ENCODE measurements at places on chromosomes 11 and 22. TPM values are rescaled to one million over a fixed set of nuclear protein-coding genes. Genes with fewer than 3 reads are reported as not detected.

DNA sequence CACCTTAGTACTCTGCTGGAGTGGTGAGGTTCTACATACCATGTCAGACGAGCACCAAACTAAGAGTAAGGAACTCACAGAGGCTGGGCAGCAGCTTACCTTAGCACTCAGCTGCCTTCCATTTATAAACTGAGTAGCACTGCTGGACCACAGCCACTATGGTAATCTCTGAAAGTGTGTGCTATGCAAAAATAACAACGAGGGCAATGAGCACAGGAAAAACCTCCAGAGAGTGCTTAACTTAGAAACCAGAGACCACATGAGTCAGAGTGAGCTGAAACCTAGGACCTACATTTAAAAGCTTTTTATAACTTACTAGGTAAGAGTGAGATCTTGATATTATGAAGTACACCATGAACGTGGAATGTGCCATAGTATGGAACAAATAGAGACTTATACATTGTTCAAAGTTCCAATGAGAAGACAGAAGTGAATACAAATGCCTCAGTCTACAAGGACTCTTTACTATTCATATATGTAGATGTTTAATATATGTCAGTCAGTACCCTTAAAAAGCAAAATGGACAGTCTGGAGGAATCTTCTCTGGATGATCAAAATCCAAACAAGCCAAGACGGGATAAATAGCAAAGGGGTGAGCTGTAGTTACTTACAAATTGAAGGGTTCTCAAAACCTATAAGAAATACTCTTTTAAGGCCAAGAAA is 17.2 kb upstream of the CD59 start:
- H3K27ac ChIP-seq, result peak overlapping the region; percentile 58
- peaks cover 13% of the 10 kb centered on the region for H3K4me1 ChIP-seq
- peaks cover 12% of the 10 kb centered on the region for H3K36me3 ChIP-seq

GRCh38 chr11:69472541-69473275 is 8.8 kb upstream of the LINC01488 start:
- H3K27me3 ChIP-seq, result no peaks in the 10 kb centered on the region
- H3K4me3 ChIP-seq, result no peak overlapping the region
- H3K4me1 ChIP-seq, result no peaks in the 10 kb centered on the region

DNA sequence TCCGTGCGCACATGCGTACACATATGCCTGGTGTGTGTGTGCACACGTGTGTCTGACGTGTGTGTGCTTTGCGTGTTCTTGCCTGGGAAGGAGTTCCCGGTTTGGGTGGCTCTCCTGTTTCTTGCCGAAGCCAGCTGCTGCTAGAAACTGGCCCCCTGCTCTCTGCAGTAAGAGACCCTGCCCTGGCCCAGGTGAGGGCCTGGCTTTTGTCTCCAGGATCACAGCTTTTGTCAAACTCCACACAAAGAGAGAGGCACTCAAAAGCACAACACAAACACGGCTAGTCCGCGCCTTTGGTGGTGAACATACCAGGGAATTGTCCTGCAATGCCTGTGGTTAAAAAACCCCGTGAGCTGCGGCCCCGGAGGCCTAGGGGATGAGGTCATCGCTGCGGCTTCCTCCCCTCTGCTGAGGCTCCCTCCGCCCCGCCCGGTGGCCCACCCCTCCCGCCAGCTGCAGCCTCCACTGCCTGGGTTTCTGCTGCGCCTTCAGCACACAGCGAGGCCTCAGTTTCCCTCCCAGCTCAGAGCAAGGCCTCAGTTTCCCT is 88.9 kb downstream of the KCNQ1 start:
- no peaks in the 10 kb centered on the region for H3K36me3 ChIP-seq
- H3K27ac ChIP-seq, result no peak overlapping the region
- DNase-seq, result no peak
- peak overlapping the region; percentile 68 for H3K4me3 ChIP-seq

DNA sequence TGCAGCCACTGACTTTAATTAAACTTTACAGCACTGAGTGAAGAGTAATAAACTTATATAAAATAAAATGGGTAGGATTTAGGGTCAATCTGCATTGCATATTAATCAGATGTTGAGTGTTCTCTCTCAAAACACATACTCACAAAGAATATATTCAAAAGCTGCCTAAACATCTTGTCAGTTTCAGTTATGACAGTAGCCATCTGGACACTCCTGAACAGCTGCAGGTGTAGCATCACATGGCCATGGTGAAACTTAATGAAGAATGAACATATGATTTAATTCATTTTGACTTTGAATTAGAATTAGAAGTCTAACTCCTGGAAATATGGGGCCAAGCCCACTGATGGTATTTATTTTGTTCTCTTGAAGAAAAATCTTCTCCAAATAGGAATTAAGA is 684.3 kb upstream of the RAG2 start:
- no peaks in the 10 kb centered on the region for H3K36me3 ChIP-seq
- no peak overlapping the region for H3K4me3 ChIP-seq
- H3K27ac ChIP-seq, result no peak overlapping the region

DNA sequence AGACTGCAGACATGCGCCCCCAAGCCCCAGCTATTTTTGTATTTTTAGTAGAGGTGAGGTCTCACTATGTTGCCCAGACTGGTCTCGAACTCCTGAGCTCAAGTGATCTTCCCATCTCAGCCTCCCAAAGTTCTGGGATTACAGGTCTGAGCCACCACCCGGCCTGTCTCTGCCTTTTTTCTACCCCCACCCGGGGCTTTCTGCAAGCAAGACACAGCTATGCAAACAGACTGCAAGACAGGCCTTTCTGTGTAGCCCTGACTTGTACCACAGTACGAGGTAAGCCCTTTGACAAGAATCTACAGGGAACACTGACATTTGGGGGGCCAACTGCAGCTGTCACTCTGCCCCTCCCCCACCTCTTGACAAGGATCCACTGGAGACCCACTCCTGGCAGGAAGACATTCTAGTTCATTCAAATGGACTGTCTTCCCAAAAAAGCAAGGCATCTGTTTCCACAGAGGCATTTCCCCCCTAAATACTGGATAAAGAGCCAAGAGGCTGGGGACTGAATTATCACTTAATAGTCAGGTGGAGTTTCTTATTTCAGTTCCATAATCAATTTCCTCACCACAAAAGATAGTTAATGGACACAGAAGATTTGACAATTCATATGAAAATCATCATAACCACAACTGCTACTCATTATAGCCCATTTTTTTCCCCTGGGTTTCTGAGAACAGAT is 118.2 kb downstream of the ABTB2 start:
- no peaks in the 10 kb centered on the region for H3K36me3 ChIP-seq
- no peaks in the 10 kb centered on the region for H3K27me3 ChIP-seq
- no peak overlapping the region for H3K4me3 ChIP-seq
- H3K27ac ChIP-seq, result no peak overlapping the region
- peaks cover 28% of the 10 kb centered on the region for H3K4me1 ChIP-seq

- no peaks in the 10 kb centered on the region for H3K36me3 ChIP-seq
- no peak overlapping the region for H3K27ac ChIP-seq
- H3K27me3 ChIP-seq, result no peaks in the 10 kb centered on the region
- peaks cover 22% of the 10 kb centered on the region for H3K4me1 ChIP-seq
- no peak overlapping the region for H3K4me3 ChIP-seq
Measured at GRCh38 chr11:64450168-64450560, 91.2 kb downstream of the RPS6KA4 start.

DNA sequence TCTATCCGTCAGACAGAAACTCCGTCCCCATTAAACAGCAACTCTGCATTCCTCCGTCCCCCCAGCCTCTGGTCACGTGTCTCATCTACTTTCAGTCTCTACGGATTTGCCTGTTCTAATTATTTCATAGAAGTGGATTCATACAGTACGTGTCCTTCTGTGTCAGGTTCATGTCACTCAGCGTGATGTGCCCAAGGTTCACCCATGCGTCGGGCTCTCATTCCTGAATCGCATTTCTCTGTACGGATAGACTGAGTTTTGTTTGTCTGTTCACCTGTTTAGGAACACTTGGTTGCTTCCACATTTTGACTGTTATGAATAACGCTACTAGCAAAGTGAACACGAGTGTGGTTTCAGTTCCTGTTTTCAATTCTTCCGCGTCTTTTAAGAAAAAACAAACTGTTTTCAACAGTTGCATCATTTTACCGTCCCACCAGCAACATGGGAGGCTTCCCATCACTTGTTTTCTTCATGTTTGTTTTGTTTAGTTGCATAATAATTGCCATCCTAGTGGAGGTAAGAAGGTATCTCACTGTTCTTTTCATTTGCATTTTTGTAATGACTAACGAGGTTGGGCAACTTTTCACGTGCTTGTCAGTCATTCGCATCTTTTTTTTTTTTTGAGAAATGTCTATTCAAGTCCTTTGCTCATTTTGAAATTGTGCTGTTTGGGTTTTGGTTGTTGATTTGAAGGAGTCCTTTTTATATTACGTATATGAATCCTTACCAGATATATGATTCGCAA is 8.9 kb upstream of the NLRP6 start:
- H3K4me1 ChIP-seq, result no peaks in the 10 kb centered on the region
- no peaks in the 10 kb centered on the region for H3K27me3 ChIP-seq
- H3K27ac ChIP-seq, result peak overlapping the region; percentile 55
- DNase-seq, result no peak
- no peaks in the 10 kb centered on the region for H3K36me3 ChIP-seq

DNA sequence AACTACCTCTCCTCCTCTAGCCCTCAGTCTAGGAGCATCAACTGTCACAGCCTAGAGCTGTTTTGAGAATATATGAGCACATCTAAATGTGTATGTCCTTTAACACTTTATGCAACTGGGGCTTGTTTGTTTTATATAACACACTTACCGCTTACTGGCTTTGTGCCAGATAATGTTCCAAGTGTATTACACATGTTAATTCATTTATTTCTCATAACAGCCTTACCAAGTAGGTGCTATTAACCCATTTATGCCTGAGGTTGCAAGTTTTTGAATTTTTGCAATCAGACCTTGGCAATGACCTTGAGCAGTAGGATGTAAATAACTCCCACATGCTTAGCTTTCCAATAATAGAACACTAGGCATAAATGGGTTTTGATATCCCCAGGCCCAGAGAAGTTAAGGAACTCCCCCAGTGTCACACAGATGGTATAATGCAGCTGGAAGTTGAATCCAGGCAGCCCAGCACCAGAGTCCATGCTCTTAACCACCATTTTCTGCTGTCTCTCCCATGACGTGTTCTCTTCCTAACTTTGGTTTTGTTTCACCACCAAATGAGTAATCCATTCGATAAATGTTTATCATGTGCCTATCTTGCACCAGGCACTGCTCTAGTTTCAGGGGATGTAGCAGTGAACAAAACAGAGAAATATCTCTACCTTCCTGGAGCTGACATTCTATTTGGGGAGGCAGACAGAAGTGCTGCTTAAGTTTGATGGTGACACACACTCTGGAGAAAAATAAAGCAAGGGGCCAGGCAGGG is 23.1 kb downstream of the PRDM11 start:
- DNase-seq, result no peak
- no peak overlapping the region for H3K27ac ChIP-seq
- H3K4me1 ChIP-seq, result peaks cover 14% of the 10 kb centered on the region
- no peaks in the 10 kb centered on the region for H3K36me3 ChIP-seq
- H3K27me3 ChIP-seq, result no peaks in the 10 kb centered on the region

DNA sequence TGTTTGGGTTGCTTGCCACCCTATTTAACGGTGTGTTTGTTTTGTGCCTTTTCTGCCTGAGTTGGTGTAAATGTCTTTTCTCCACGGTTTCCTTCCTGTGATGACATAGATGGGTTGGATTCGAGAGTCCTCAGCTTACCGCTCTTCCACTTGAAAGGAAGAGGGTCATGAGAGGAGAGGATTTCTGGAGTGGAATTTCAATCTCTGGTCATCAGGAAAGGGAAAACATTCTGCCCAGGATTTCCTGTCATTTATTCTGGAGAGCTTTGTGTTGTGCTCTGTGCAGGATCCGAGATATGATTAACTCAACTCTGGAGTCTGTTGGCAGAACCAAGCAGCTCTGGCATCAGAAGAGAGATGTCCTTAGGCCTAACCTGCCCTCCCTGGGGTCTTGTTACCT is 605.2 kb downstream of the NTM start:
- H3K27me3 ChIP-seq, result no peaks in the 10 kb centered on the region
- H3K4me1 ChIP-seq, result no peaks in the 10 kb centered on the region
- no peak for DNase-seq
- no peaks in the 10 kb centered on the region for H3K36me3 ChIP-seq

GRCh38 chr22:42938976-42939375 is 76.0 kb downstream of the PACSIN2 start:
- H3K27ac ChIP-seq, result peak overlapping the region; percentile 97
- no peaks in the 10 kb centered on the region for H3K36me3 ChIP-seq
- H3K4me1 ChIP-seq, result peaks cover 85% of the 10 kb centered on the region

DNA sequence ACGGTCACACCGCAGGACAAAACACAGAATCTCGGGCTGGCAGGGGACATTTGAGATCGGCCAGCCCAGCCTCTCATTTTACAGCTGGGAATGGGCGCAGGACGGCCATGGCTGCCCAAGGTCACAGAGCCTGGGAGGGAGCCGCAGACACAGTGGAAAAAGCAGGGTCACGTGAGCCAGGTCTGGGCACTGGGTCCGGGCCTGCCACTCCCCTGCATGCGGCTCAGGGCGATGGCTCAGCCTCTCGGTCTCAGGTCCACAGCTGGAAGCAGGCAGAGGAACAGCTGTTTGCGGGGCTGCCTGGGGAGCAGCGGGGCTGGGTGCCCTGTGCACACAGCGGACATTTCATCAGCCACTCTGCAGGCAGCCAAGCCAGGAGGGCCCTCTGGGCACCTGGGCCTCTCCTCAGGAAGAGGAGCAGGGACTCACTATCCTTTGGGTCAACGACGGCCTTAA is 10.4 kb upstream of the PPARA start:
- H3K36me3 ChIP-seq, result no peaks in the 10 kb centered on the region
- H3K27me3 ChIP-seq, result no peaks in the 10 kb centered on the region
- no peak for DNase-seq
- no peaks in the 10 kb centered on the region for H3K4me1 ChIP-seq
- peak overlapping the region; percentile 28 for H3K27ac ChIP-seq
- no peak overlapping the region for H3K4me3 ChIP-seq

DNA sequence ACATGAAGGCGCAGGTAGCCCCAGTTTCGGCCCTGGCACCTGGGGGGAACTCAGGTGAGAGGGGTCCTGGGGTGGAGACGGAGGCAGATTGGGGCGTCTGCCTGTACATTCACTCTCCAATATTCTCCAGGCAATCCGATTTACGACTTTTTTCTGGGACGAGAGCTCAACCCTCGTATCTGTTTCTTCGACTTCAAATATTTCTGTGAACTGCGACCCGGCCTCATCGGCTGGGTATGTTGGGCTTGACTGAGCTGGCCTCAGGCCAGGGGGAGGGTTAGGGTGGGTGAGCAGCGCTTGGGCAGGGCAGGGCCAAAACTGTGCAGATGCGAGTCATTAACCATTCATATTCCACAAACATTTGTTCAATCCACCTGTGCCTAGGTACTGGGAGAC is 1.7 kb downstream of the TM7SF2 start:
- H3K36me3 ChIP-seq, result peaks cover 15% of the 10 kb centered on the region
- no peaks in the 10 kb centered on the region for H3K27me3 ChIP-seq
- H3K27ac ChIP-seq, result no peak overlapping the region
- peaks cover 25% of the 10 kb centered on the region for H3K4me1 ChIP-seq

- no peak overlapping the region for H3K27ac ChIP-seq
- no peak for DNase-seq
- no peak overlapping the region for H3K4me3 ChIP-seq
- no peaks in the 10 kb centered on the region for H3K27me3 ChIP-seq
- H3K4me1 ChIP-seq, result no peaks in the 10 kb centered on the region
Measured at GRCh38 chr11:111063726-111064517, 181.6 kb upstream of the POU2AF2 start.

The DESI1 gene
- 21.9 TPM for total RNA-seq

The GRAMD1B gene
- 5.7 TPM for total RNA-seq

The OR10A3 gene
- not detected for total RNA-seq

The USH1C gene
- total RNA-seq, result not detected

The GPR83 gene
- total RNA-seq, result not detected

The ANO1 gene
- 161 TPM for total RNA-seq

The CCDC157 gene
- total RNA-seq, result 2.9 TPM

The TMEM191C gene
- total RNA-seq, result 0.63 TPM

The CUL5 gene
- total RNA-seq, result 27.0 TPM

The GRK3 gene
- 4.6 TPM for total RNA-seq

The RHOG gene
- 69.7 TPM for total RNA-seq

The UBASH3B gene
- total RNA-seq, result 6.1 TPM

The DERL3 gene
- 3.0 TPM for total RNA-seq

Data from thoracic aorta (tissue), 2 donors.